Cardiac ventricle fibroblast (primary cell): ENCODE measurements at places on chromosomes 4 and X. TPM values are rescaled to one million over a fixed set of nuclear protein-coding genes. Genes with fewer than 3 reads are reported as not detected.

The NXF2 gene
- not detected in 2 replicates for total RNA-seq

The LDOC1 gene
- 14.3 and 14.5 TPM in 2 replicates for total RNA-seq

The CTAG2 gene
- not detected in 2 replicates for total RNA-seq

The YTHDC1 gene
- 22.7 and 31.3 TPM in 2 replicates for total RNA-seq

The PAGE2B gene
- total RNA-seq = not detected in 2 replicates

The TREX2 gene
- 1.1 and 5.5 TPM in 2 replicates for total RNA-seq

The MAGEC3 gene
- total RNA-seq = not detected in 2 replicates

The AREG gene
- total RNA-seq = 9.2 and 13.9 TPM in 2 replicates

The GPR34 gene
- total RNA-seq = not detected in 2 replicates

The N4BP2 gene
- 3.1 and 3.2 TPM in 2 replicates for total RNA-seq

The ADGRG2 gene
- total RNA-seq = 0.37 and 0.39 TPM in 2 replicates

The SMIM10 gene
- 3.1 and 5.9 TPM in 2 replicates for total RNA-seq

The HSFX4 gene
- total RNA-seq = not detected in 2 replicates

The HPGD gene
- total RNA-seq = not detected in 2 replicates

The WDR19 gene
- total RNA-seq = 24.1 and 32.4 TPM in 2 replicates

The PABPC4L gene
- 0.50 and 0.88 TPM in 2 replicates for total RNA-seq

The LDB2 gene
- 10.0 and 17.2 TPM in 2 replicates for total RNA-seq

The ARHGAP24 gene
- total RNA-seq = 35.8 and 44.7 TPM in 2 replicates

The FGFBP1 gene
- total RNA-seq = not detected in 2 replicates

The NCAPG gene
- 2.1 and 2.3 TPM in 2 replicates for total RNA-seq

The CLGN gene
- 6.8 TPM in 1 of 2 replicates, not detected in the other for total RNA-seq

The PCDH19 gene
- 0.06 and 0.10 TPM in 2 replicates for total RNA-seq

The TRAM1L1 gene
- 0.12 and 1.3 TPM in 2 replicates for total RNA-seq

The HTR2C gene
- not detected in 2 replicates for total RNA-seq

The CSAG2 gene
- not detected in 2 replicates for total RNA-seq

The NDP gene
- total RNA-seq = 0.31 and 1.4 TPM in 2 replicates

The ENPP6 gene
- total RNA-seq = not detected in 2 replicates

The SUPT20HL2 gene
- total RNA-seq = not detected in 2 replicates

The GK gene
- 1.1 and 4.3 TPM in 2 replicates for total RNA-seq

The DOK7 gene
- total RNA-seq = not detected in 2 replicates

The P2RY8 gene
- total RNA-seq = not detected in 2 replicates

The TCEANC gene
- 1.8 and 1.9 TPM in 2 replicates for total RNA-seq

The CXCL9 gene
- not detected in 2 replicates for total RNA-seq

The OCIAD2 gene
- total RNA-seq = 0.15 and 0.37 TPM in 2 replicates

The TEX13C gene
- not detected in 2 replicates for total RNA-seq

The VGLL1 gene
- total RNA-seq = not detected in 2 replicates

The PPEF2 gene
- total RNA-seq = not detected in 2 replicates

The RPGR gene
- total RNA-seq = 2.4 and 16.6 TPM in 2 replicates

The SSX2B gene
- not detected in 2 replicates for total RNA-seq

The TEX13D gene
- total RNA-seq = not detected in 2 replicates

The BEX1 gene
- total RNA-seq = not detected in 2 replicates

The GC gene
- total RNA-seq = not detected in 2 replicates

The TMEM150C gene
- total RNA-seq = 3.2 and 4.2 TPM in 2 replicates

The SERTM2 gene
- total RNA-seq = not detected in 2 replicates

The MAGEB1 gene
- not detected in 2 replicates for total RNA-seq

The EPGN gene
- total RNA-seq = not detected in 2 replicates

The ZNF630 gene
- total RNA-seq = 1.4 and 1.7 TPM in 2 replicates

The NAP1L3 gene
- total RNA-seq = 3.7 and 4.7 TPM in 2 replicates

The GPR173 gene
- 1.7 and 2.6 TPM in 2 replicates for total RNA-seq

The FGF2 gene
- total RNA-seq = 11.0 and 11.6 TPM in 2 replicates

The AFP gene
- 0.29 and 0.75 TPM in 2 replicates for total RNA-seq

The IDUA gene
- 27.7 and 30.1 TPM in 2 replicates for total RNA-seq

The TCEAL2 gene
- total RNA-seq = not detected in 2 replicates
